AG09309 (cell line): ENCODE measurements at places on chromosomes 6 and 20.

GRCh38 chr6:107554918-107555317, 65.0 kb downstream of the SOBP start:
- DNase-seq: no peak

- no peak for DNase-seq
These were observed 37.7 kb upstream of the SIRPA start for GRCh38 chr20:1857466-1857865.

- no peak for DNase-seq
These were observed 990 bp upstream of the TRAF3IP2 start for GRCh38 chr6:111606620-111607115.

GRCh38 chr20:31877684-31878083, 7.2 kb downstream of the TTLL9 start:
- no peak for DNase-seq

DNA sequence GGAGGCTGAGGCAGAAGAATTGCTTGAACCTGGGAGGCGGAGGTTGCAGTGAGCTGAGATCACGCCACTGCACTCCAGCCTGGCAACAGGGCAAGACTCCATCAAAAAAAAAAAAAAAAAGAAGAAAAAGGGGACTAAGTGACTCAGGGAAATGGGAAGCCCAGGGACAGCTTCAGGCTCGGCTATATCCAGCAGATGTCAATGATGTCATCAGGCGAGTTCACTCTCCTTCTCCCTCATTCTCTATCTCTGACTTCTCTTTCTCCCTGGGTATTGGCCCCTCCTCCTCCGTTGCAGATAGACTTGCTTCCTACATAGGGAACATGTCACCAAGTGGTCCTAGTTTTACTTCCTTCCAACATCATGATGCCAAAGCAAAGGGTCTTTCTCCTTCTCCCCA, 316.8 kb downstream of the TFAP2C start:
- no peak for DNase-seq
